ENCODE measurements at places on chromosomes 7 and 10.
A peak's percentile ranks its signal among the peaks of the same experiment; 100 is the strongest.

DNA sequence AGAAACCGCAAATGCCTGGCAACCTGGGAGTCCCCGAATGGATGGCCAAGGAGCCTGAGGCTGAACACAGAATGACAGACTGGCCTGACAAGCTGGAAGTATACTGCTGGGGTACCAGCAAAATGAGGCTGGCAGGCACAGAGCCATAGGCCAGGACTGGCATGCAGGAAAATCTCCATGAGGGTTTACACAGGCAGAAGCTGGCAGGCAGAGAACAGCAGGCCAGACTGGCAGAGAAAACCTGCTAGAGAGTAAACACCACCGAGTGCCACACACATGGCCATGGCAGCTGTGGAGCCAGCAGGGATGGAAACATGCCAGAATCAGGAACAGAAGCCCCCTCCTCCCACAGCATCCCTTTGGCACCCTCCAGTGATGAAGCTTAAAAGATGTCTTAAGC lies 63.4 kb downstream of the CRPPA start:
- DNase-seq = no peak

DNA sequence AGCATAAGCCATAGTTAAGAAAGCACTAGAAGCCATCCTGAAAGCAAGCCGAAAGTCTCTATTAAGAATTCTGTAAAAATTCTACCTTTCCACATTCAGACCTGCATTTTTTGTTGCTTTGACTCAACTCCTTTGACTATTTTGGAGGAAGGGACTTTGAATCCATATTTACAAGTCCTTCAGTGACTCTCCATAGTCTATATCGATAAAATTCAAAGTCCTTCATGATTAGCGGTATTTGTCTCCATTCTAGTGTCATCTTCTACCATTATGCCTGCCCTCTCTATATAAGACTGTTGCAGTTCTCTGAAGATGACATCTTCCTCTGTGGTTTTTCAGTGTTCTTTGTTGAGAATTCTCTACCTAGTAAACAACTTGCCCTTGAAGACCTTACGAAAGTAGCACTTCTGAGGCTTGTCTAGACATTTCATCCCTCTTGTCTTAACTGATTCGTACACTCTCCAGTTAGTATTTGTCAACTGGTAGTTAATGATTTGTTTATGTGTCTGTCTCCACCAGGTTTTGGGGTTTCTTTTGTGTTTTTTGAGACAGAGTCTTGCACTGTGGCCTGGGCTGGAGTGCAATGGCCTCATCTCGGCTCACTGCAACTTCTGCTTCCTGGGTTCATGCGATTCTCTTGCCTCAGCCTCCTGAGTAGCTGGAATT lies 1.7 kb downstream of the CCSER2 start:
- no peak for DNase-seq

DNA sequence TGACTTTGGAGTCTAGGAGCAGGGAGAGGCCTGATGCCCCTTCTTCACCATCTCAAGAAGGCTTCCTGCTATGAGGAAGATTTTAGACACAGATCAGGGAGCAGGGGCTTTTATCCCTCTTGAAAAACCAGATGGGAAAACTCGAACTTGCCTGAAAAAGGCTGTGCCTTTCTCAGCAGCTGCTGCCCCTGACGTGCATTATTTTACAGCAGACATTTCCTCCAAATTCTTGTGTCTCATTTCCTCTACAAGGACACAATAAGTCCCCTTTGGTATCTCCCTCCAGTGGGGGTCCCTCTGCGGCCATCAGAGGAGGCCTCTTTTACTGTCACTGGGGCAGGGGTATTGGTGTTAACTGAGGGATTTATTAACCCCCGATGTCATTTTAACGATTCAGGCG lies 38.0 kb upstream of the AQP1 start:
- no peak for DNase-seq

DNA sequence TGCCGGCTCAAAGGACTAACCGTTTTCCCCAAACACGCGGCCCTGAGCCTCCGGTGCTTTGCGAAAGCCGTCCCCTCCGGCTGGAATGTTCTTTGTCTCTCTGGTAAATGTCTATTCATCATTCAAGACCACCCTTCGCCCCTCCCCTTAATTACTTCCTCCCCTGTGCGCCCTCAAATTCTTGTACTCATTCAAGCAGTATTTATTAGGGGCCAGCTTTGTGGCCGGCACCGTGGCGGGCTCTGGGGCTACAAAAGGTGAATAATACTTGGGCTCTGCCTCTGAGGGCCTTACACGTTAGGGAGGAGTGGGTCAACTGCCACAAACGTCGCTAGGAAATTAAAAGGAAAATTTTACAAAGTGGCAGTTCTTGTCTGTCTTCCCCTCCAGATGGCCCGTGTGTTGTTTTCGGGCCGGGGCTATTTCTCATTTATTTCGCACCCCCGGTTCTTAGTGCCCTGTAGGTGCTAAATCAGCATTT lies 1.5 kb upstream of the MEST start:
- no peak for DNase-seq

- no peak for DNase-seq
Measured at GRCh38 chr10:43324876-43325275, 46.6 kb upstream of the FXYD4 start.

DNA sequence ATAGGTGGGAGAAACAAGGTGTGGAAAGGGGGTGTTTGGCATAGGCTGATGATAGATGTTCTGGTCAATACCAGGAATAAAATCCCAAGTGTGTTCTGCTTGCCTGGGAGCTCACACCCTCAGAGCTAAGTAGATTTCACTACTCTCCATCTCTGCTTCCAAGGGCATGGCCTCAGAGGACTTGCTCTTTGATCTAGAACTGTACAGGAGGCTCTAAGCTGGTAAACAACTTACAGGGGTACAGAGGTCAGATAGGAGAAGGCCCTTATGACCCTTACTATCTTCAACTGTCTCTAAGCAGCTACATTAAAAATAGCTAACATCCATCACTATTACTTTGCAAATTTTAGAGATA lies 221.5 kb upstream of the KLF14 start:
- no peak for DNase-seq

DNA sequence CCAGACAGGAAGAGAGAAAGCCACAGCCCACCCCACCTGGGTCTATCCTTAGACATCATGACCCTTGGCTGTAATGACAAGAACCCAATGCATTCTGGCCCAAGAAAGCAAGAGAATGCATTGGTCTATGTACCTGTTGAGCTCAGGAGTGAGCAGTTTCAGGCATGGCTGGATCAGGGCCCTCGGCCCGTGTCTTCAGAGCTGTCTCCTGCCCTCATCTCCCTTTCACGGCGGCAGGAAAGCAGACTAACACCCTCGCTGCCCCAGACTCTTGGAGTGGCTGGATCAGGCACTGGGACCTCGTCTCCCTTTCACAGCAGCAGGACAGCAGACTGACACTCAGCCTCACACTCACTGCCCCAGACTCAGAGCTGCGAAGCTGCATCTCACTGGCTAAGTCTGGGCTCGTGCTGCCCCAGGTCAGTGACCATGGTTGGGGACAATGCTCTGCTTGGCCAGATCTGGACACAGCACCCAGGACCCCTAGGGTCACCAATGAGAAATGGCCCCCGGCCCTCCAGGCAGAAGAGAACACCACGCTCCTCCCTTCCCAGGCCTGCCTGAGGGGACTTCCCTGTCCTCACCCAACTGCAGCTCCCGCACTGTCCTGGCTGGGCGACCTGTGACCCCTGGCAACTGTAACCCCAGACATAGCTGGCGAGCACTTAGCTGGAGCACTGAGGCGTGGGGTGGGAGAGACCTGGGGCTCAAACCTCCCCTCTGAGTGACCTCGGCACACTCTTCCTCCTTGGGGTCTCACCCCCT lies 12.9 kb upstream of the PDGFA start:
- DNase-seq = no peak

GRCh38 chr7:27920281-27920946 lies 180.5 kb downstream of the TAX1BP1 start:
- DNase-seq = no peak

DNA sequence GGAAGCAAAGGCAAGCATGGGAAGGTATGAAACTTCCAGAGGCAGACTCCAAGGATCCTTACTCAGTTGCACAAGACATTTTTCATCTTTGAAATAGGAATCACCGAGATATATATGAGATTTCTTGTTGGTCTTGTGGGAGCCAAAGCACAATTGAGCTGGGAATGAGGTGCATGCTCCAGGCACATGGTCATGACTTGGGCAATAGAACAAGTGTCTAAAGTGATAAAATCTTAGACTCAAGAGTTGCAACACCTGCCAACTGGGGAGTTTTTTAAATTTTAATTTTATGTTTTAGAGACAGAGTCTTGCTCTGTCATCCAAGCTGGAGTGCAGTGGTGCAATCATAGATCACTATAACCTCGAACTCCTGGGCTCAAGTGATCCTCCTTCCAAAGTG lies 169.5 kb upstream of the ADCY1 start:
- no peak for DNase-seq

DNA sequence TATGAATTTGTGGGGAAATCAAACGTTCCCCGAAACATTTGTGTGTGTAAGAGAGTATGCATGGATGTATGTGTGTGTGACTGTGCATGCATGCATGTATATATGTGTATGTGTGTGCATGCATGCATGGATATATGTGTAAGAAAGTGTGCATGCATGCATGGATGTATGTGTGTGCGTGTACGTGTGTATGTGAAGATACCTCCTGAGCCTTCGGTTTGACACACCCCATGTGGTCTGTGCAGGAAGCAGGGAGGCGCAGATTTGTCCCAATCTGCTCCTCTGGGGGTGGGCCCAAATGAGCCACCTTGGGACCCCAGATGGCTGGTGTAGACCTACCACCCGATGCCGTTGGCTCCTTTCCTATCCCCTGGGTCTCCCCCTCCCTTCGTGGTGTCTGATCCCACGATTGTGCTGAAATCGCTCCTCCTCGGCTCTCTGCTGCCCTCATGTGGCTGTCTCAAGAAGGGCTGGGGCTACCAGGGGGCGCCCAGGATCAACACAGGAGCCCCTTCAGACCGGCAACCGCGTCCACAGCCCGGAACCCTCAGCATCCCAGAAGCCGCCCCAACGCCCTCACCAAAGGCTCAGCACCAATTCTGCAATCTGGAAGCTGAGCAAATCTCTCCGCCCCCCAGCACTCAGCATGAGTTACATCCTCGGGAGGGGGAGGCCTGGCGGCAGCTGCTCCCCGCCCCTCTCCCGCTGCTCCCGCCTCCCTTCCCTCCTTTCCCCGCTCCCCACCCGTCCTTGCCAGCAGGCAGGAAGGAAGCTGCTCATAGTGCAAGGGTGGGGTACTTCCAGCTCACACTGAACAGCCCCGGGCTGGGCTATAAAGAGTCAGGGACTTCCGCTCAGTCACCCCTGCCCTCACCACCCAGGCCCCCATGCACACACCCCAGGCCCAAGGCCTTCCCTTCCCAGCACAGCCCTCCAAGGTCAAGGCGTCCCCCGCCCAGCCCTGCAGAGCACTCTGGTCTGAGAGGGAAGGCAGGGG lies 2.3 kb upstream of the NOS3 start:
- DNase-seq = peak; percentile 63

DNA sequence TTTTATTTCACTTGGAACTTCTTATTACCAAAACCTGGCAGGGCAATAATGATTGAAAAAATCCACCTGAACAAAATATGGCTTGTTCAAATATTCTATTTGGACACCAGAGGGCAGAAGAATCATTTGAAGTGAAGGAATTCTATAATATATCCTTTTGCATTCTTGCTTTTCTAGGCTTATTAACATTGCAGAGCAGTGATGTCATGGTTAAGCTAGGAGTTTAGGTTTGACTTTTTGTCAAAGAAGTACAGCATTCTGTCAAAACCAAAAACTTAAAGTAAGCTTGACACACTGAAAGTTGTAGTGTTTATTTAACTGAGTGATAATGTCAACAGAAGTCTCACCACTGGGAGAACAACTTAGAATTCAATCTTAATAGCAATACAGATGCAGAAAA lies 156.0 kb downstream of the SEMA3D start:
- DNase-seq = no peak

- DNase-seq = no peak
Measured at GRCh38 chr10:3009341-3009740, 58.0 kb upstream of the PFKP start.

- peak; percentile 64 for DNase-seq
Measured at GRCh38 chr7:27196287-27196767, 3.6 kb downstream of the HOXA13 start.

DNA sequence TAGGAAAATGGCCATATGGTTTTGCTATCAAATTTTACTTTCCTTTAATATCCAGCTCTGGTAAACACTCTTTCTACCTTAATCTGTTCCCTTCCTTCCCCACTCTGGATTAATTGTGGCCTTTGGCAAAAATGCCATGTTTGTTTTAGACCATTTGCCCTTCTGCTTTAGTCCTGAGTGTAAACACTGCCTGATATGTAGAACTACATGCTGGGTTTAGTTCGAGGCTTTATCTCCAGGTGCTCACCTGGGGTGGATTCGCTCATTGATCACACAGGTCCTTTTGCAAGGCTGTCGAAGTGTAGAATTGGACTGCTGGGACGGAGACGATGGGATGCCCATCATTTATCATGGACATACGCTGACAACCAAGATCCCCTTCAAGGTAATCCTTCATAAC lies 94.1 kb downstream of the NOC3L start:
- no peak for DNase-seq

GRCh38 chr7:25913598-25914224 lies 238.3 kb upstream of the NFE2L3 start:
- no peak for DNase-seq

- DNase-seq = no peak
Measured at GRCh38 chr7:41162612-41163011, 540.3 kb downstream of the INHBA start.

DNA sequence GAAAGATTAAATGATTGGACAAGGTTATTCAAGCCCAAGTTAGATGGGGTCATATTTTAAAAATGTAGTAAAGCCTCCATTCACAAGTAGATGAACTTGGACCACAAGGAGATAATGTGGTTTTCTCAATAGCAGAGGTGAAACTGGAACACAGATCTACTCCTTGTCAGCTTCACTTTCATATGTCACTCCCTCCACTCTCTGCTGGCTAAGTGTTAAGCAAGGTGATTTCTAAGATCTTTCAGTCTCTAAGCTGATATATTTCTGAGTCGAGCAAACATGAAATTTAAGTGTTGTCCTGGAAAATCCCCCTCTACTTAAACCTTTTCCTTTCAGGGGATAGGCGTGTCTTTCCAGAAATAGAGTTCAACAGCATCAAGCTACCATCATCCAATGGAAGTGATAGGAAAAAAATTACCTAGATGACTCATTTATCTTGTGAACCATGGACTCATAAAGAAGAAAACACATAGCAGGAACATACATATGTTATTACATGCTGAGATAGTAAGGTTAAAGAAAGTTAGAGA lies 275.0 kb downstream of the PTEN start:
- DNase-seq = no peak

GRCh38 chr7:85890244-85890811 lies 703.5 kb upstream of the SEMA3D start:
- DNase-seq = no peak

GRCh38 chr10:114593240-114593792 lies 64.8 kb downstream of the ABLIM1 start:
- no peak for DNase-seq

Data from activated T-cell treated with anti-CD3 and anti-CD28 coated beads for 48 hours (primary cell).